Pancreas (tissue), 10 donors: ENCODE measurements at places on chromosomes 3 and 15.

DNA sequence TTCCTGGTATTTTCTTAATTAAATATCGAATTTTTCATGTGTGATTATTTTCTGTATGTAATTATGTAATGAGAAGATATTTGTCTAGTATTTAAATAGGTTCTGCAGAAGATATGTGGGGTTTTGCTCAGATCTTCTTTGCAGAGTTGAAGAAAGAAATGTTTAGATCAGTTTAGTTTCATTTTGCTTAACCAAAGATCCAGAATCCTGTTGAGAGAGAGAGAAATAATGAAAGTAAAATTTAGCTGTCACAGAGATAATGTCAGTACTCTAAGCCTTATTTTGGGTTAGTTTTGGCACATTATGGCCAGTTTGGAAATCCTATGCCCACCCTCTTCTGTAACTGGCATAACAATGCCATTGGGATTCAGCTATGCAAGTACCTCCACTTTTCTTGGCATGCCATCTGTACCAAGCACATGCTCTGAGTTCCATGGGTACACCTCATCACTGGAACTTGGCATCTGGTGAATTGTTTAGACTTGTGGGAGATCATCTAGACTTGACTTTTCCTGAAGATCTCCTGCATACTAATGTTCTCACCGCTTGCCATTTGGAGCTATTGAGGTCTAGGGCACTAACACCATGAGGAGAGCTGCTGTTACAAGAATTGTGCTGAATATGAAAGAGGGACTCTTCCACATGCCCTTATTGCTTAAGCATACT is 30.9 kb downstream of the PLSCR1 start:
- DNase-seq, result no peak
- no peaks in the 10 kb centered on the region for H3K27me3 ChIP-seq
- H3K4me3 ChIP-seq, result no peak overlapping the region
- H3K36me3 ChIP-seq, result no peaks in the 10 kb centered on the region

GRCh38 chr15:86203462-86203861 is 123.8 kb downstream of the AGBL1 start:
- no peaks in the 10 kb centered on the region for H3K4me1 ChIP-seq
- no peaks in the 10 kb centered on the region for H3K27me3 ChIP-seq
- H3K27ac ChIP-seq, result no peak overlapping the region
- no peaks in the 10 kb centered on the region for H3K36me3 ChIP-seq
- no peak for DNase-seq

GRCh38 chr3:47567149-47567548 is 11.5 kb downstream of the CSPG5 start:
- H3K36me3 ChIP-seq, result no peaks in the 10 kb centered on the region
- no peak overlapping the region for H3K4me3 ChIP-seq
- H3K4me1 ChIP-seq, result no peaks in the 10 kb centered on the region
- no peak overlapping the region for H3K27ac ChIP-seq

DNA sequence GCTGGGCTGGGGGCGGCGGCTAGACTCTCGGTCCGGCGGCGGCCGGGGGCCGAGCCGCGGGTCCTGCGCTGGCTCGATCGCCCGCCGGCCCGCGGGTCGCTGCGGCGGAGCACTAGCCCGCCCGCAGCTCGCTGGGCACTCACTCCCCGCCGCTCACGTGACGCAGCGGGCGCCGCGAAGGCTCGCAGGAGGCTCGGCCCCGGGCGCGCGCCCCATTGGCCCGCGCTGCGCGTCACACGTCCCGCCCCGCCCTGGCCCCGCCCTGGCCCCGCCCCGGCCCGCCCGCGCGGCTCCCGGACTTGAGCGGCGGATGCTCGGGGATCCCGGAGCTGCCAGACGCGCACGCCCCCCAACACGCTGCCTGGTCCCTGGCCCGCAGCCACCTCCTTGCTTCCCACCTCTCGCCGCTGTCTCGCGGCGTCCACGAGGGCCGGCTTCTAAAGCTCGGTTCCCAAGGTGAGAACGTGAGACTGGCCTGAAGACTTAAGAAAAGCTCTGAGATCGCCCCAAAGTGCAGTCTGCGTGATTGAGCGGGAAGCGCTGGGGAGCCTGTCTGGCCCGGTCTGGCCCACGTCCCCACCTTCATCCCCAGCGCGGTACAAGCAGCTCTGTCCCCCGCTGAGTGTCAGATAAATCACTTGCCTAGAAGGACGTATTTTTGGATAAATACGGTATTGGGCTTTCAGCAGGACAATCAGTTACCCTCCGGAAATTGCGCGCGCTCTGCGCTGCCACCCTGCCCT is at the start of gene KLF15:
Gene KLF15 (minus strand): TSS at position 114 of the 743 bp plus-strand sequence. CDS start 4,486 bp downstream, outside the sequence.
- peak within 1 kb of the TSS; percentile 98 for H3K27ac ChIP-seq
- peaks cover 16% of the 10 kb centered on the region for H3K4me1 ChIP-seq
- no peaks in the 10 kb centered on the region for H3K36me3 ChIP-seq
- DNase-seq, result peak; percentile 96

DNA sequence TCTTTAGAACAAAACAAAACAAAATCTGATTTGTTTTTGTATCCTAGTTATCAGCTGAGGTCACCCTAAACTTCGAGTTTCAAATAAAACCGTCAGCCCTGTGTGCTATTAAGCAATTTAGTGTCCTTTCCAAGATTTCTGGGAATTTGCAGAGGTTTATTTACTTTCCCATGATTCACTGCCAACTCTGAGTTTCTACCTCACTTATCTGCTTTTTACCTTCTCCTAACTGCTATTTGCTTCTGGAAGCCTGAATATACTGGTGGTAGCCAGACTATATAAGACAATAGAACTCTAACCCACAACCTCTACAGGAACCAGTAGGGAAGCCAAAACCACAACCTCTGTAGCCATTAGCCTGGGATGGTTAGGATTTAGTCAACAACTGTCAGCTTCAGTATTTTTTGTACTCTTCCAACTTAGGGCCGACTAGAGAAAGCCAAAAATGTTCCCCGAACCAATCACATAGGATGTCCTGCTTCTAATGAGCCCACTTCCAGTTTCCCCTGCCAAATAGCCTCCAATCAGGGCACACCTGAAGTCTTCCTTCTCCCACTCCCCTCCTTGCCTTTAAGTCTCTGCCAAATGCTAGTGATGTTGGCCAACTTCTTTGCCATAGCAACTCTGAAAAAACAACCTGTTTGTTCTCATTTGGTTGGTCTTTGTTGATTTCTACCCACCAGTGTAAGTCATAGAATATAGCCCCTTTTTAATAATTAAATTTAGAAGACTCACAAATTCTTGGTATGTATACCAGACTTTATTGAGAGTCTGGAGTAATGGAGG is 273.1 kb downstream of the ULK4 start:
- H3K4me1 ChIP-seq, result peaks cover 36% of the 10 kb centered on the region
- peak overlapping the region; percentile 90 for H3K27ac ChIP-seq
- H3K27me3 ChIP-seq, result no peaks in the 10 kb centered on the region
- DNase-seq, result peak; percentile 17
- no peaks in the 10 kb centered on the region for H3K36me3 ChIP-seq
